ENCODE measurements at places on chromosomes 6 and 20.

DNA sequence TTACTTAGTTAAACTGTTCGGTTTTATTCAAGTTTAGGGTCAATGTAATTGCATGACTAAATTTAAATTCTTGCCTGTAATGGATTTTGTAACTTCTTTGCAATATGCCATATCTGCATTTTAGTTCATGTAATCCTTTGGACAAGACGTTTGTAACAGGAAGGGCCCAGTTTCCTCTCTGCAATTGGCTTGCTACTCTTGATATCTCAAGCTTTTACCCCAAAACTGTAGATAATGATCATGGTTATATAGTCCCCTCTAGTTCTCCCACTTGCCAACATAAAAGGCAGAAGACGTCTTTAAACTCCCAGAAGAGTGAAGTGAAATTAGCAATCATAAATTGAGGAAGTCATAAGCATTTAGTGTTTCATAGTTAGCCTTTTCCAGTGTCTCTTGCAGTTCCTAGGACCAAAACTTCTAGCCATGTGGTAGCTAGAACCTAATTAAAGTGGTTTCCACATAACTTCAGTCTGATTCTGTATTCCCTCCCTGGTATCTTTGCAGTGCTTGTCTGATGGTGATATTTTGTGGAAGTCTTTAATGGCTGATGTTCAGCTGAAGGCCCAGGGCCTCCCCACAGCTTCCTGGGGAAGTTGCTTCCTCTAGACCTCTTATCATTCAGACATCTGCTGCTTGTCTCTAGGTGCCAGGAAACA lies 117.8 kb upstream of the SUPT3H start:
- DNase-seq: no peak

GRCh38 chr6:50270415-50270814 lies 220.7 kb upstream of the DEFB112 start:
- DNase-seq: no peak

DNA sequence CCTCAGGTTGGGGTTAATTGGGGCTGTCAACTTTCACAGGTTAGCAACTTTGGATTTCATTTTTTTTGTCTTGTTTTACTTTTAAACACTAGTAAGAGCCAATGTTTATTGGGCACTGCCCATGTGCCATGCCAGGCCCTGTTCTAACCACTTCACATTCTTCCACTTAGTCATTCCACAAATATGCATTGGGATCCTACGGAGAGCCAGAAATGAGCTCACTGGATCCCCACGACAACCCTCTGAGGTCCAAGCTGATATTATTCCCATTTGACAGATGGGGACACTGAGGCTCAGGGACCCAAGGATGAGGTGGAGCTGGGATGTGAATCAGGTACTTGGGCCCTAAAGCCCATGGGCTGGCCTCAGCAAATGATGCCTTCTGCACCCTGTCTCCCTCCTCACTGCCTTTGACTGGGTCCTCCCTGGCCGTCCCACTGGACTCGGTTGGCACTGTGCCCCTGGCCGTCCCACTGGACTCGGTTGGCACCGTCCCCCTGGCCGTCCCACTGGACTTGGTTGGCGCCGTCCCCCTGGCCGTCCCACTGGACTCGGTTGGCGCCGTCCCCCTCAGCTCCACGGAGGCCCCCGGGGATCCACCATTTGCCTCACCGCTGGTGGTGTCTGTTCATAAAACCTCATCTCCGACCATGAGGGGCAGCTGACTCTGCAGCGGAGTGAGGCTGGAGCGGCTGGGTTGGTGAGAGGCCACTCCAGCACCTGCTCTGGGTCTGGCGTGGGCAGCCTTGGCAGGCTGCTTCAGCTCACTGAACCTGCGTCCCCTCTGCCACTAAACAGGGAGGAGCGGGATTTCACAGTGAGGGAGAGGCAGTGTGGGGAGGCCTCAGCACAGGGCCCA lies 4.8 kb upstream of the PMEPA1 start:
- DNase-seq: no peak

DNA sequence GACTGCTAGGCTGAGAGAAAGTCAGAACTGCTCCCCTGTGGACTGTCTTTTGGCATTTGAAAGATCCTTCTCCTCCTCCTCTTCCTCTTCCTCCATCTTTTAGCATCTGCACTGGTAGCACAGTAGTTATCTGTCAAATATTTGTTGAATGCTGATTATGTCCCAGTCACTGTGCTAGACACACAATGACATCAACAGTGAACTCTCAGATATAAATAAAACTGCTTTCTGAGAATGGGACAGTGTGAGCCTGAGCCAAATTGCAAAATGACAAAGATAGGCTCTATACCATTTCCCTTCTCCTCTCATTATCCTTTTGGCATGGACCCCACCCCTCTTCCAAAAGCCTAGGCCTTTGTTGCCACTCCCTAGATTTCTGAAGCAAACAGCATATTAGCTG lies 27.9 kb upstream of the LRRC1 start:
- DNase-seq: no peak

GRCh38 chr20:11379257-11380011 lies 538.3 kb upstream of the BTBD3 start:
- DNase-seq: no peak

GRCh38 chr20:23452776-23453175 lies at the start of gene CST11:
TSS of gene CST11 (minus strand) at chr20:23452876. CDS start at chr20:23452811, 65 bp downstream.
- no peak for DNase-seq

DNA sequence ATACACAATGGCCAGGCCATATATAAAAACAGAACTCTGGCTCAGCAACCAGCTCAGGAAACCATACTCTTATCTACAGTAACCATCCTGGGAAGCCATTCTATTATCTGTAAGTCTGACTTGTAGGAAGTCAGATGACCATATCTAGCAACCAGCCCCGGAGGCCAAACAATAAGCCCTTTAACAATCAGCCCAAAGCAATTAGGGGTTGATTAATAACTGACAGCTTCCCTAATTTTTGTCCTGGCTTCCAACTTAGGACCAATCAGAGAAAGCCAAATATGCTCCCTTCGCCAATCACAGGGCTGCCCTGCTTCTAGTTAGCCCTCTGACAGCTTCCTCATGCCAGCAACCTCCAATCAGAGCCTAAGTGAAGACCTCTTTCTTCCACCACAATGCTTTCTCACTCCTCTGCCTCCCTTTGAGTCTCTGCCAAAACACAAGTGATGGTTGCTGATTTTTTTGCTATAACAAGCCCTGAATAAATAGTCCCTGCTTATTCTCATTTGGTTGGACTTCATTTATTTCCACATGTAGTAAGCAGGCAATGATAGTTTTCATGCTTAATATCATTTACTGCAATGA lies 37.8 kb upstream of the STXBP5 start:
- DNase-seq: no peak

GRCh38 chr6:161066511-161066910 lies 74.9 kb downstream of the MAP3K4 start:
- no peak for DNase-seq

GRCh38 chr6:43294536-43294935 lies 3.5 kb upstream of the SLC22A7 start:
- DNase-seq: no peak

All from type B pancreatic cell (in vitro differentiated cells).